ENCODE measurements at places on chromosomes 11 and 22.
A peak's percentile ranks its signal among the peaks of the same experiment; 100 is the strongest.

- peak; percentile 50 for DNase-seq
Observed at GRCh38 chr22:22201185-22201929, 43.2 kb upstream of the VPREB1 start.

DNA sequence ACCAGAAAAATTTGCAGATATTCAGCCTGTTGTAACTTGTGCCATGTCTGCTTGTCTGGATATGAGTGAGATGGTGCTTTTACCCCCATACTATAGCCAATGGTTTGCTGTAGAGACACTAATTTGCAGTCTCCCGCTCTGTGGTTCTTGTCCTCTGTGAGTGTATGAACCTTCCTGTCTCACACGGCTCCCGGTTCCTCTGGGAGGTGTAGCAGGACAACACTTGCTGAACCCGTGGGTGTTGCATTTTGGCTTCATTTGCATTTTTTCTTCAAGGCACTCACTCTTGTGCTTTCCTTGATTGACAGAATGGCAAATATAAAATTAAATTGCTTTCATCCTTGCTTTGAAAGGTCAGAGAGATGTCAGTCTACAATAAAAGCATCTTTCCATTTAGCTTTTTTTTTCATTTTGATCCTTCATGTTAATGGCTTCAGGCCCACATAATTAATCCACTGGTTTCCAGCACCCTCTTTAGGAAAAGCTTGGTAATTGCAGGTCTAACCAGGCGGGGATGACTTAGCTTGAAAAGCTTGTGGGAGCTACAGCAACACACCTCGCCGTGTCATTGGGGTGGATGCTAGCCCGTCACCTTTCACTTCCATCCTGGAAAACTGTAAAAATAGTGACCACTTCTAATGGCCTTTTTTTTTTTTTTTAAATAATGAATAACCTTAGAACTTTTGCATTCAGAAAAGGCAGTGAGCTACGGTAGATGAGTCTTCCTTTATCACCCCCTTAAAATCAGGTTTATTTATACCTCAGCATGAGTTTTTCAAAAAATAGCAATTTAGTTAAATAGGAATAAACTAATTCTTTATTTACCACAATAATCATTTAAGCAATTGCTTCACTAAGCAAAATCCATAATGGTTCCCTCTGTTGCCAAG lies 27.4 kb upstream of the ST14 start:
- DNase-seq: peak; percentile 82

GRCh38 chr22:27493796-27494195 lies 307.8 kb downstream of the MN1 start:
- DNase-seq: no peak

GRCh38 chr11:19347911-19348310 lies 107.2 kb upstream of the E2F8 start:
- no peak for DNase-seq

- DNase-seq: peak; percentile 24
Observed at GRCh38 chr11:14359501-14360031, 583 bp upstream of the RRAS2 start.

DNA sequence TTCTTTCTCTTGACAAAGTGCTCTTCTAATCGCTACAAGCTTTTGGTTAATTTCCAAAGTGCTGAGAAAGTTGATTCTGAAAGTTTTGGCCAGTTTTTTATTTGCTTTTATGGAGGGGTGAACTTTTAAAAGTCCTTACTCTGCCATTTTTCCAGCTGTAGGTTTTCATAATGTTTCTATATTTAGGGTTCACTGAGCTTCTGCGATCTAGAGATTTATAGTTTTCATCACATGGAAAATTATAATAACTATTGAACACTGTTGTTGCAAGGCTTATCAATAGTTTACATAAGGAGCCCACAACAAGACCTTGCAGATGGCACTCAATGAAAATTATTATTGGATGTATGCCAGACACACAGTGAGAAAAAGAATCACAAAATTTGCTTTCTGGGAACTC lies 55.1 kb downstream of the DLG2 start:
- no peak for DNase-seq

GRCh38 chr11:35558513-35558912 lies 33.1 kb upstream of the PAMR1 start:
- DNase-seq: no peak

- no peak for DNase-seq
Observed at GRCh38 chr22:47038206-47038835, 275.9 kb downstream of the TBC1D22A start.

DNA sequence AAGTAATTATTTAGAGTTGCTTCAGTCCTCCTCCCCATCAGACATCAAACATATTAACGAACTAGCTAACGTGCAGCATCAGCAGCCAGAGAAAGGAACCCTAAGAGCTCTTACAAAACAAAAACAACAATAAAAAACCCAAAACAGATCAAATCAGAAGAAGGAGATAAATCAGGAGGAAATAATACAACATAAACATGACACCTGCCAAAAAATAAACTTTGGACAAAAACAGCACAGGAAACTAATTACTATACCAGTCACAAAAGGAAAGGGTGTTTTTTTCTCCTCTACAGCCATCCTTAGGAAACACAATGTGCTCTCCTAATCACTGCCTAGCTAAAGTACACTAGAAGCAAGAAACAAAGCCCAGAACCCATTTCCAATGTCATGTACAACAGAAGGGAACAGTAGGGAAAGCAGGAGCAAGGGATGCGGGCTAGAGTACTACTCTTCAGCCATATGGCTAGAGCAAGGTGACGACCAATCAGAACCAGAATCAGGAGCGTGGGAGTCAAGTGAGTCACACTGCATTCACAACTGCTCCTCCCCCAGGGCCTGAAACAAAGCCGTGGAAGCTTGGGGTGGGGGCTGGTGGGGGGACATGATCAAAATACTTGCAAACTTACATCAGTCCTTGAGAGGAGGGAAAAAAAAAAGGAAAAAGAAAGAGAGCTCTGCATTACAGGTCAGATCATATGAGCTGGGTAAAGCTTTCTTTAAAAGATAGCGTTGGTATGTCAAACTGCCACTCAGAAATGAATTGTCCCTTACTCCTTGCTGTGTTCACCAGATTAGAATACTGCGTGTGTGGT lies 60.4 kb downstream of the LARGE2 start:
- peak; percentile 75 for DNase-seq

- DNase-seq: no peak
Observed at GRCh38 chr11:119744577-119744976, 15.6 kb upstream of the NECTIN1 start.

GRCh38 chr22:38303974-38304373 lies 13.3 kb downstream of the CSNK1E start:
- DNase-seq: no peak

All from GM03348 (cell line).